Suppressor macrophage treated with lipopolysaccharide for 1 hour (primary cell): ENCODE measurements at places on chromosomes 12 and 14.
A peak's percentile ranks its signal among the peaks of the same experiment; 100 is the strongest.

DNA sequence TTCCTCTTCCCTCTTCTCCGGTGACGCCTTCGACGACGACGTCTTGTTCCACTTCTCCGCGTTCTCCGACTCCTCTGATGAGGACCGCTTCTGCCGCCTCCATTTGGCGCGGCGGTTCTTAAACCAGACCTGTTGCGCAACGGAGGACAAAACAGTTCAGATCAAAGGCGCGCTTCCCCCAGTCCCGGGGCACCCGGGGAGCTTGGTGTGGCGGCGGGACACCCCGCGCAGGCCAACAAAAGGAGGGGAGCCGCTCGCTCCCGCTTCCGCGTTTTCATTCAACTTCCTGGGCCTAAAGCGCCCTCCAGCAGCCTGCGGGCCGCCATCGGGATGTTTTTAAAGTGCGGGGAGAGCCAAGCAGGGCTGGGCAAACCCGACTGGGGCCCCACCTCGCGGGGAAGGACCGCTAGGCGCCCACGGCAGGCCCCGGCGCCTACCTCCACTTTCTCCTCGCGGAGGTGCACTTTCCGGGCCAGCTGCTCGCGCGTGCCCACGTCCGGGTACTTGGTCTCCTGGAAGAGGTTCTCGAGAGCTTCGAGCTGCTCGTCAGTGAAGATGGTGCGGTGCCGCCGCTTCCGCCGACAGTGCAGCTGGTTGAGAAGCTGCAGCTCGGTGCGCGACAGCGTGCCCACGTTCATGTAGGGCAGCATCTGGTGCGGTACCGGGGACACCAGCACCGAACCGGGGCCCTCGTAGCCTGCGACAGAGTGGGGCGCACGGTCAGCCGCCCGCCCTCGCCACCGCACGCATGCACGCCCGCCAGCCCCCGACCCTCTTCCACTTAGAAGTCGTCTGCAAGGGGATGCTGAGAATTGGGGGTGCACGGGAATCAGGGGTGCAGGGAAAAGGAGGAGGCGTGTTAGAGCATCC lies 1.2 kb downstream of the GSC start:
- DNase-seq: peak; percentile 49

- DNase-seq: no peak
Measured at GRCh38 chr12:123101526-123101925, 49.4 kb downstream of the PITPNM2 start.

DNA sequence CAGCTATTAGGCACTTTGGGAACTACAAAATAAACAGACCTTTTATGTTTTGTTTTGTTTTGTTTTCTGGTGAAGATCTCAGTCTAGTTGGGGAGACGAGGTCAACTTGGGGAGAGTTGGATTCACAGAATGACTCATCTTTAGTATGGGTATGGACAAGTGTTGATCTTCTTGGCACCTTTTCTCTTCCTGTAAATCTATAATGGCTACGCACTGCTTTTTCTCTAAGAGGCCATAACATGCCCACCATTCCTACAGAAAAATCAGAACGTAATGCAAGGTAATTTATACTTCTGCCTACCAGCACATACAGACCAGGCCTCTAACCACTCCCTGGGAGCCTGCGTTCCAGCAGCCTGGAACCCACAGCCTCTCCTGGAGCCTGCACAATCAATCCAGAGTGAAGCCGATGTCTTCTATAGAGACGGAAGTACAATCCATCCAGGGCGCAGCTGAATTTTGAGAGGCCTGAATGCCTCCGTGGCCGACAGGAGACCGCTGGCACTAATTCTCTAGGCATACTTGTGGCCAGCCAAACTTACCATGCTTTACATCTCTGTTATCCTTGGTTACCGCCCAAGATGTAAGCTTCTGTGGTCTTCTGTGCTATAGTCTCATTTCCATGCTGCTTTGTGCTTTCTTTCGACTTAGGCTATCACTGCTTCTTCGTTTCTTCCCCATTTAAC lies 717 bp downstream of the PPHLN1 start:
- DNase-seq: peak; percentile 26

DNA sequence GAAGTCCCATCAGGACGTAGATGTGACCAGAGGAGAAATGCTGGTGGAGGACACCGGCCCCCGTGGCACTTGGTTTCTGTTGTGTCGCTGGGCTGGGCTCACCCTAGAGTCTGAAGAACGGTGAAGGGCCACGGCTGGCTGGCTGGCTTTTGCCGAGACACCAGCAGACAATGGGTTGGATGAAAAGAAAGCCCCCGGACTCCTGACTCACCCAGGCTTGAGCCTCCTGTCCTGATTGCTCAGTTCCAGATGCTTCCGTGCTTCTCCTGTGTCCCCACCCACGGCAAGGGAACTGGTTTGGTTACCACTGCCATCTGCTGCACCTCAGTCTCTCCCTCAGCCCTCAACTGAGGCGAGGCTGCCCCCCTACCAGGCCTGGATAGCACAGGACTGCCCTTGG lies 10.4 kb upstream of the ENDOU start:
- no peak for DNase-seq

- no peak for DNase-seq
Measured at GRCh38 chr12:20604408-20605067, 90.6 kb upstream of the SLCO1C1 start.

DNA sequence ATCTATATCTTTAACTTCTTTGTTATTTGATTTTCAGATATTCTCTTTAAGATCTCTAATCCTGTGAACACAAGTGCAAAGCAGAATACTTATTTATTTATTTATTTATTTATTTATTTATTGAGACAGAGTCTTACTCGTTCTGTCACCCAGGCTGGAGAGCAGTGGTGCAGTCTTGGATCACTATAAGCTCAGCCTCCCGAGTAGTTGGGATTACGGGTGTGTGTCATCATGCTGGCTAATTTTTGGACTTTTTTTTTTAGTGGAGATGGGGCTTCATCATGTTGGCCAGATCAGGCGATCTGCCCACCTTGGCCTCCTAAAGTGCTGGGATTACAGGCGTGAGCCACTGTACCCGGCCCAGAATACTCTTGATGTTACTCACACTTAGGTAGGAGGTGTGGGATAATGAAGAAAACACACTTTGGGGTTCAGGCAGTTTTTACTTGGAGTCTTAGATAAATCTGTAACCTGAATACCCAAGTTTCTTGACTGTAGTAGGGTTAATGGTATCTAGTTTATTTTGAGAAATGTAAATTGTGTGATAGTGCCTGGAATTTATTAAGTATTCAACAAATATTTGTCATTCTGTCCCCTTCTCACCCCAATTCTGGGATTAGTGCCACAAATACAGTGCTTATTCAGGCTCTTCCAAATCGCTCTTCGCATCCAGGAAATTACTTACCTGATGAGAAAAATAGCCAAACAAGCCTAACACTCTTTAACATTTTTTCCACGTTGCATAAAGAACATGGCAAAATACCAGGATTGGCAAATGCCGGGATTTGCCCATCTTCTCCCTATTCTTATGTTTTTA lies 33.0 kb downstream of the METAP2 start:
- DNase-seq: no peak

DNA sequence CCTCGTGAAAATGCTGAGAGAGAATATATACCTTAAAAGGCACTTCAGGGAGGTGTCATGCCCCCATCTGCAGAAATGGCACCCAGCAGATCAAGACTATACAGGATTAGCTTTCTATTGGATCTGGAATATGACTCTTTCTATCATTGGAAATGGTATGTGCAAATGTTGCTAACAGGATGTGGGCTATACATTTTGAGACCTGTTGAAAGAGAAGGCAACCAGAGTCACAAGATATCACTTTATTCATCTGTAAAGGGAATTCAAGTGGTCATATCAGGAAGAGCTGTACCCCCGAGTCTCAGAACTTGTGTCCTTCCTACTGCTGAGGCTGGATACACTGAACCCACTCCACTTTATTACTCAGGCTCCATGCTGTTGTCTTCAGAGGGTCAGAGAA lies 46.1 kb upstream of the FRMD6 start:
- peak; percentile 8 for DNase-seq

DNA sequence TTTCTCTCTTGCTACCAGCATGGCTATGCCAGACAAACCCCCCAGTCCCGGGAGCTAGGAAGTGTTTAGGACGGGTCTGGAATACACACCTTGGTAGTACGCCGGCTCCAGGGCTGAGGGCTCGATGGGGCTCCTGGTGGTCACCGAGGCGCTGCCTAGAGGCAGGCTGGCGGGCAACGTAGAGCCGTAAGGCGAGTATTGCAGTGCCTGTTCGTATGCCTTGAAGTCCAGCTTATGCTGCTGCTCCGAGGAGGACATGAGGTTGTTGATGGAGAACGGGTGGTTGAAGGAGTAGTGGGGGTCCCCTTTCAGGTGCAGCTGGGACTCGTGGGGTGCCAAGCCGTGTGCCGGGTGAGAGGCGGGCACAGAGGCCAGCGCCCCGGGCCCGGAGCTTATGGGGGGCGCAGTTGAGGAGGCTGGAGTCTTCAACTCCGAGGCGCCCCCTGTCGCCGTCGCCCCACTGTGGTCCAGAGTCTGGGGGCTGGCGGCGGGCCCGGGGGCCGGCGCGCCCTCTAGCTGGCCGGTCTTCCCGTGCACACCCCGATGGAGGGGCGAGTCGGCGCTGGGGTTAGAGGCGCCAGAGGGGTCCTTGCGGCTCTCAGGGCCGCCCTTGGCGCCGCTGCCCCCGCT lies 3.6 kb downstream of the FOXA1 start:
- DNase-seq: no peak

GRCh38 chr14:31895206-31895605 lies 181.9 kb upstream of the ARHGAP5 start:
- DNase-seq: peak; percentile 35

- peak; percentile 5 for DNase-seq
Measured at GRCh38 chr14:33790996-33791395, 159.9 kb downstream of the EGLN3 start.

DNA sequence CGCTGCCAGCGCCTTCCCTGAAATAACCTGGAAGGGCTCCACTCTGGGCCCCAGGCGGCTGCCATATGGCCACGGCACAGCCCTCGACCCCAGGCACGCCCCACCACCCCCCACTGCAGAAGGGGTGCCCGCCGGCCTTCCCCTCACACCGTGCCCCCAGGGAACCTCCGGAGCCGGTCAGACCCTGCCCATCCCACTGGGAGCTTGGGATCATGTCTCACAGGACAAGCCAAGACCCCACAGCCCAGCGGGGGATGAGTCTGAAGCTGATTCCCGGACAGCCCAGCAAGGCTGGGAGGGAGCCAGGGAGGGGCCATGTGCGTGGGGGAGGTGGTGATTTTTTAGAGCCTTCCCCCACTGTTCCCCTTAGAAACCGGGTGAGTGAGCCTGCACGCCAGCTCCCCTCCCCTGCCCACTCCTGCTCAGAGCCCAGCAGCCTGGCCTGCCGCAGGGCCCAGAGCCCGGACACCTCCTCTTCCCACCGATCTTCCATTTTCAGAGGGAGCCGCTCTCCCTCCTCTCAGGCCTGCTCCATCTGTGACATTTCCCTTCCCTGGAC lies 1.4 kb downstream of the RIMBP2 start:
- no peak for DNase-seq

GRCh38 chr14:30532264-30532663 lies 26.7 kb upstream of the G2E3 start:
- no peak for DNase-seq

DNA sequence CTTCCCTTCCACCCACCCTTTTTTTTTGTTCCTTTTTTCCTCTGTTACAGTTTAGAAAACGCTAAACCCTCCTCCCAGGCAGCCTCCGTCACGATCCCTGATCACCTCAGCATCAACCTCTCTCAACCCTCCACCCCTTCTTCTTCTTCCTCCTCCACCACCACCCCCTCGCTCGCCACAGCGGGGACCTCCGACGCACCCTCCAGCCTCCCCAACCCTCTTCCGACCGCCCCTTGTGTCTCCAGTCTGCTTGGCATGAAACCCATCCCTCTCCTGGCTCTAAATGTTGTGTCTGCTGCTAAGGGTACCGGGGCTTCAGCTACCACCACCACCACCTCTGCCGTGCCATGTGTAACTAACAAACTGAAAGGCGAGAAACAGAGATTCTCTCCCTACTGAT lies 22.9 kb downstream of the PCBP2 start:
- no peak for DNase-seq

GRCh38 chr14:55373784-55374705 lies 37.6 kb downstream of the ATG14 start:
- no peak for DNase-seq

DNA sequence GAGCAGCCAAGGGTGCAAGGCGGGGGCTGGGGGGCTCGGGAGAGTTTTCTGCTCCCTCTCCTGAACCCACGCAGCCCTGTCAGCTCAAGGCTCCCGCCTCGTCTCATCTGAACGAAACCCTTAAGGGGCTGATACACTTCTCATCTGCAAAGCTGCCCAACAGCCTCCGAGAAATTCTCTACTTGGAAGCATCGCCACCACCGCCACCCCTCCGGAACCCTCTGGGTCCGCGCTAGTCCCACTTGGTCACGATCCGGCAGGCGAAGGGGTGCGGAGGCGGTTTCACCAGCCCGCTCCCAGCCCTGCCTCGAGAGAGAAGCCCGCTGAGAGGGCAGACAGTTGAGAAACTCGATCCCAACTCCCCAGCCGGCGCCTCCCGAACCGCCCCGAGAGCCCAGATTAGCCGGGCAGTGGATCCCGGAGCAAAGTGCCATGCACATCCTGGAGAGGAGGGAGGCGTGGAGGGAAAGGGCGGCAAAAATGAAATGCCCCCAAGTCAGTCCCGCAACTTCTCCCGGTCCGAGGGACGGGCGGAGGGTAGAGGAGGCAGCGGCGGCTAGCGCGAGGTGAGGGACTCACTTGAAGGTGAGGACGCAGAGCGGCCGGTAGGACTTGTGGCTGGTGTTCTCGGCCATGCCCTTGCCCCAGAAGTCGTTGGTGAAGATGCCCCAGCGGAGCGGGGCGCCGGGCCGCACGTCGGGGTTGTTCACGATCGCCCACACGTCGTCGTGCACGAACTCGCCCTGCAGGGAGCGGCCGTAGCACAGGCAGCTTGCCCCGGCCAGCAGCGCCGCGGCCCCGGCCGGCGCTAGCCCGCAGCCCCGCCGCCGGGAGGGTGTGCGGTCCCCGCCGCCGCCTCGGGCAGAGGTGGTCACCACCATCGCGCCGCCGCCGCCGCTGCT lies 620 bp downstream of the TMTC1 start:
- peak; percentile 50 for DNase-seq

DNA sequence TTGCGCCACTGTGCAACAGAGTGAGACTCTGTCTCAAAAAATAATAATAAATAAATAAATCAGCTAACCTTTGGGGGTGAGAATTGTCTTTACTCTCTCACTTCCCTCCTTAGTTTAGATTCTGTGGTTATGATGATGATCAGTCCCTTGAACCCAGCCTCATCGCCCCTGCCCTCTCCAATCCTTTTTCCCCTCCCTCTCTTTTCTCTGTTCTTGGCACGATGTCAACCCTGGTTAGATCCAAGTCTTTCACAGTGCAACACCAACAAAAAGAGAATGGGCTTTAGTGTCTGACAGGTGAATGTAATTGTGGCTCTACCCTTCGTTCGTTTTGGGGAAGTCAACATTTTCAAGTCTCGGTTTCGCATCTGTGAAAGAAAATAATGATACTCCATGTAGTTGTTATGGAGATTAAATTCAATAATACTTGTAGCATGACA lies 59.0 kb downstream of the NTN4 start:
- DNase-seq: no peak

DNA sequence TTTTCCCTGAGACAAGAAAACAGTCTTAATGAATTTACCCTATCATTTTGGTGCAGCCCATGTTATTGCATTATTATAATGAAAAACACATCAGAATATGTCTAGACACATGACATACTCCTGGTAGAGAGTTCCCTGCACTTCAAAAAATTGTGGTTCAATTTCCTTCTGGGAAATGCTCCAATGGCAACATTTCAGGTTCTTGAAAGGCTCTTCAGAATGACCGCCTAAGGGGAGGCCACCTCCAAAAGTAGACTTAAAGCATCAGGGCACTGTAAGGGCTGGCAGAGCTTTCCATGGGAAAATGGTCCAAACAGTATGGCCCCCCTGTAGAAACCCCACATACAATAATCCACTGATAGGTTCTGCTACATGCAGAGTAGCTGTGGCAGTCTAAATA lies 110.7 kb downstream of the SLC25A21 start:
- no peak for DNase-seq
